Lower lobe of right lung (tissue), 2 donors: ENCODE measurements at places on chromosomes 7 and 10. TPM values are rescaled to one million over a fixed set of nuclear protein-coding genes. Genes with fewer than 3 reads are reported as not detected.

DNA sequence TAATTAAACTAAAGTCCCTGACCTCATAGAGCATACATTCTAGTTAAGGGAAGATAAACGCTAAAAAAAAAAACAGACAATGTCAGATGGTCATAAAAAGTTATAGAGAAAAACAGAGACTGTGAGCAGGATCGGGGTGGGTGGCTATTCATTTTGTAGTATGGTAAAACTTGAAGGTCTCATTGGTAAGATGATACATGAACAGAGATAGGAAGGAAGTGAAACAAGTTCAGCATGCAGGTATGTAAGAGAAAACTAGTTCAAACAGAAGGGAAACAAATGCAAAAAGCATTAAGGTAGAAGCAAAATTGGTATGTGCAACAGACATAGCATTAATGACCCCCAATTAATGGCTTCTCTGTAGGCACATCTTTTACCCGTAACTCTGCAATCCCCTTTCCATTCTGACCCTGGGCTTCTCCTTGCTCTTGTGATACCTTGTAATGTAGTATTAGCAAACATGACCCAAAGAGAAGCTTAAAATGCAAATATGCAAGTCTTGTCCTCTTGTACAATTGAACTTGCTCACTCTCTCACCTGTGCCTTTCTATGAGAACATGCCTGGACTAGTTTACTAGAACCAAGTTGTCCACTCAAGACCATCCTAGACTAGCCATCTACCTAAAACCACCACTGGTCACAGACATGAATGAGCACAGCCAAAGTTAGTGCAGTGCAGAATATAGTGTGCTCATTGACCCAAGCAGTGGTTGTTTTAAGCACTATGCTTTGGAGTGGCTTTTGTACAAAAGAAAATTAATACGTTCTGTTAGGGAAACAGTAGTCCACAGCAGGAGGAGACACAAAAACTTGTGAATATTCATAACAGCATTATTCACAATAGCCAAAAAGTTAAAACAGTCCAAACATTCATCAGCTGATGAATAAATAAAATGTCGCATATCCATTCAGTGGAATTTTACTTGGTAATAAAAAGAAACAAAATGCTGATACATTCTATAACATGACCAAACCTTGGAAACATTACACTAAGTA, 57.0 kb downstream of the BRAF start:
- no peaks in the 10 kb centered on the region for H3K36me3 ChIP-seq
- no peak overlapping the region for H3K4me3 ChIP-seq
- DNase-seq, result no peak
- H3K4me1 ChIP-seq, result peaks cover 12% of the 10 kb centered on the region
- H3K27me3 ChIP-seq, result no peaks in the 10 kb centered on the region

DNA sequence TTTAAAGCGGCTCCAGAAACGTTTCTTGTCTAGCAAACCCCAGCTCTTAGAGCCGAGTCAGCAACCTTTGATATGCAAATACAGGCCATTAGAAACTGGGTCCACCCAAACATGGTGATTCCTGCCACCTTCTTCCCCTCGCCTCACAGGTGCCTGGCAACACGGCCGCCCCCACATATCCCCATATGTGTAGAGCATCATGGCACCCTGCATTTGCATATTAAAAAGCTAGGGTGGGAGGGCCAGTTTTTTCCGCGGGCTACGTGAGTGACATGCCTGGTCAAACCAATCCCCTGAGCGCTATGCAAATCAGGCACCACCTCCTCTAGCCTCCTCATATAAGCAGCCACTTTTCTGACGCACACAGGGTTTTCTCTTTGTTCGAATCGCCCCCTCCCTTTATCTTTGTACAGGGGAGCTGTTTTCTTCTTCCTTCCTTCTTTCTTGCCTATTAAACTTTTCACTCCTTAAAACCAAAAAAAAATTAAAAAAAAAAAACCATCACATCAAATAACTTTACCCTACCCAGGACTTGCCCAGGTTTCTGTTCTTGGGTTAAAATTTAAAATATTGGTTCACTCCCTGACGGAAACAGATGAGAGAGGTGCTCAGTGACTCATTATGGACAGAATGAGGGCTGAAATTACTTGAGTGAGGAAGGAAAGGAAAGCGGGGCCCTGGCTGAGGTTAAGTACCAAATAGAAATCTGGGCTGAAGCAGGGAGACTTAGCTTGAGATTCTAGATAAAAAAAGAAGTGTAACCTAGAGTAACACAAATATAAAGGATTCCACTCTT, 59.8 kb downstream of the COA1 start:
- H3K36me3 ChIP-seq, result no peaks in the 10 kb centered on the region
- DNase-seq, result no peak
- no peak overlapping the region for H3K27ac ChIP-seq

- peaks cover 99% of the 10 kb centered on the region for H3K36me3 ChIP-seq
- peaks cover 4% of the 10 kb centered on the region for H3K4me1 ChIP-seq
- no peak overlapping the region for H3K4me3 ChIP-seq
- no peak overlapping the region for H3K27ac ChIP-seq
- no peaks in the 10 kb centered on the region for H3K27me3 ChIP-seq
Observed at GRCh38 chr10:128072941-128073645, 53.1 kb downstream of the MKI67 start.

Gene PRDX3
- 82.0 TPM for total RNA-seq

Gene OR2A5
- total RNA-seq, result not detected

Gene MMD2
- total RNA-seq, result not detected

Gene ECHDC3
- total RNA-seq, result 29.5 TPM

Gene TEX47
- total RNA-seq, result not detected
